ENCODE measurements at places on chromosomes 1 and 21.
A peak's percentile ranks its signal among the peaks of the same experiment; 100 is the strongest.

GRCh38 chr1:101253976-101254674, 17.3 kb downstream of the S1PR1 start:
- DNase-seq = peak; percentile 87

GRCh38 chr1:228552596-228553176, 65.5 kb downstream of the RNF187 start:
- no peak for DNase-seq

DNA sequence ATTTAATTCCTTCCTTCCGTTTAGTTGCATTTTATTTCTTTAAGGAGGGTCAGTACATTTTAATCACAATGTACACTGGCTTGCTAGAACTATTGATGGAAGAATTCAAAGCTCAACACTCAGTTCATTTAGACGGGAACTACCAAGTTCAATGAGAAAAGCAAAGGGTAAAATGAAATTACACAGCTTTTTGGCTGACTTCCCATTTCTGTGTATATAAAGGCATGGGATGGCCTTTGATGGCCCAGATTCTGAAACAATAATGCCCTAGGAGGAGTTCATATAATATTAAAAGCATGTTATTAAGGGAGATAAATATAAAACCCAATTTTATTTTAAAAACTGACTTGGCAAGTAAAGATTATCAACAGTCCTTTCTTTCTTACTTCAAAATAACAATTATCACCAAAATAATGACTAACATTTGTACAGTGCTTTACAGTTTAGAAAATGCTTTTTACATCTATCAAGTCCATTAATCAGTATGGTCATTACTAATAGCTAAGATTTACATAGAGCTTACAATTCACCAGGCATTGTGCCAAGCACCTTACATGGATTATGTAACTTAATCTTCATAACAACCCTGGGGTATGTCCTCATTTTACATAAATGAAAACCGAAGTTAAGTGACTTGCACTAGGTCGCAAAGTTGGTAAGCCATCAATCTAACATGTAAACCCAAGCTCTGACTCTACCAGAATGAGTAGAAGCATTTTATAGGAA, 402.4 kb downstream of the OMA1 start:
- no peak for DNase-seq

DNA sequence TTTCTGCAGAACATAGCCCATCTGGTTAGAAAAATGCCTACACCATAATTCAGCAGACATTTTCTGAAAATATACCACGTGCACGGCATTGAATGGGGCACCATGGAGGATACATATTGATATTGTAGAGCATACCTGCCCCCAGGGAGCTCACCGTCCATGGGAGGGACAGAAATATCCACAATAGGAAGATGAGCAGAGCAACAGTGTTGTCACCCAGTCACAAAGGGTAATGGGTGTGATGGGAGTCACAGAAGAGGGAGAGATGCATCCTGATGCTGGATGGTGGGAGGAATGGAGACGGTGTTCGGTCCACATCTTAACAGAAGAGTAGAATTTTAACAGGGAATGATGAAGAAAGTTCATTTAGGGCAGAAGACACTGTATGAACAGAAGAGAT, 51.4 kb downstream of the ATP1A1 start:
- no peak for DNase-seq

DNA sequence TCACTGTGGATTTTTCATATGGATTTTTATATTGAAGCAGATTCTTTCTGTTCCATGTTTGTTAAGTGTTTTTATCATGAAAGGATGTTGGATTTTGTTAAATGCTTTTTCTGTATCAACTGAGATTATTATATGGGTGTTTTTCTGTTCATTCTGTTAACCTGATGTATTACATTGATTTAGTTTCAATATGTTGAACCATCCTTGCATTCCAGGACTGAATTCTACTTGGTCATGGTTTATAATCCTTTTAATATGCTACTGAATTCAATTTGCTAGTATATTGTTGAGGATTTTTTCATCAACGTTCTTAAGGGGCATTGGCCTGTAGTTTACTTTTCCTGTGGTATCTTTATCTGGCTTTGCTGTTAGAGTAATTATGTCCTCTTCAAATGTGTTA, 55.8 kb downstream of the CCDC30 start:
- DNase-seq = no peak

DNA sequence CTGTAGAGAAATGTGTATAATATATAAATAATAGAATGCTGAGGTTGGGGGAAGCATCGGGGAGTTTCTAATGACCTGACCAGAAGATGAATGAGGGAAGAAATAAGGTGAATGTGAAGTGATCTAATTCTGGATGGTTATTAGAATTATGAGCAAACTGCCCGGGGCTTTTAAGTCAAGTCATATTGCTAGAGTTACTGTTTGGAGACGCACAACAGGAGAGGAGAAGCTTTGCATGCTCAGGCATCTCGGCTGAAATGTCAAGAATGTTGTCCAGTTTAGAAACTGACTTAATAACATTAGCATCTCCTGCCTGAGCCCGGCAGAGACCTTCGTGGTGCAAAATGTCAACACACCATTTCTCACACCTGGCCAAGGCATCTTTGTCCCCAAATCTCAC, 119.1 kb downstream of the RRAGC start:
- DNase-seq = peak; percentile 8

GRCh38 chr1:63825111-63825510, 51.3 kb downstream of the ROR1 start:
- no peak for DNase-seq

DNA sequence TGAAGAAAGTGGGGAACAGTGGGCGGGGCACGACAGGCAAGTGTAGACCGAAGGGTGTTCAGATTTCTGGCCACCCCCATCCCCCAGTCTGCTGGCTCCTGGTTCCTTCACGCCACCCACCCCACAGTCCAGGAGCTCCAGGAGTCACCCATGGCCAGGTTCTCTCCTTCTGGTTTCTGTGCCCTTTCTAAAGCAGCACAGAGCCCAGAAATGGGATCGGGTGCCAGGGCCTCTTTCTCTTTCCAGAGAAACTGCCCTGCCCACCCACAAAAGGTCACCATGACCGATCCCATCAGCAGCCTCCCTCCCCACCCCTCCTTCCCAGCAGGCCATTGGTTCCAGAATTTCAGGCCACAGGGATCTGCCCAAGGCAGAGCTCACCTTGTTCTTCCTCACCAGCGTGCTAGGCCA, 3.2 kb upstream of the CELSR2 start:
- no peak for DNase-seq

DNA sequence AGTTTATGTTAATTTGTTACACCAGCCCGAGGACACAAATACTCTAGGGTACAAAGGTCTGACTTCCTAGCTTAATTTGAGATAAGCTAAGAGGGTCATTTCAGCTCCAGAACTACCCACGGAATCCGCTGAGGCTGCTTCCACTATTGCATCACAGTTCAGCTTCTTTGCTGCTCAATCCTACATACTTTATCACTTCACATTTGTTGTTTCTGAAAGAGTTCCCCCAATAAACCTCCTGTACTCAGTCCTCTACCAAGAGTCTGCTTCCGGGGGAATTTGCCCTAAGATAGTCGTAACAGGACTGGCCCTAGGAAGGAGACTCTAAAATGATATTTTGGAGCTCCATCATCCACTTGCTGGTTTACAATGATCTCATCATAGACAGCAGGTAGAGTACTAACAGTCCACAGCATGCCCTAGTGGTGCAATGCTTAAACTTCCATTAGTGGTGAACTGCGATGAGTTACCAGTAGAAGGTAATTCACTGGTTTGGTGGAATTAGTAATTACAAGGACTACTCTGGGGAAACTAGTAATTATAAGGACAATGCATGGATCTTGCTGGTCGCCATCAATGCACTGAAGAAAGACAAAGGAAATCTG, 229.3 kb downstream of the USH2A start:
- no peak for DNase-seq

GRCh38 chr1:245776139-245776538, 621.4 kb downstream of the KIF26B start:
- no peak for DNase-seq

- DNase-seq = no peak
Observed at GRCh38 chr1:177384461-177384860, 213.7 kb downstream of the BRINP2 start.

- DNase-seq = no peak
Observed at GRCh38 chr1:37424523-37424922, 49.9 kb upstream of the ZC3H12A start.

GRCh38 chr21:45408801-45409261, 3.9 kb downstream of the COL18A1 start:
- no peak for DNase-seq

GRCh38 chr1:225329041-225329440, 98.8 kb downstream of the LBR start:
- DNase-seq = no peak

DNA sequence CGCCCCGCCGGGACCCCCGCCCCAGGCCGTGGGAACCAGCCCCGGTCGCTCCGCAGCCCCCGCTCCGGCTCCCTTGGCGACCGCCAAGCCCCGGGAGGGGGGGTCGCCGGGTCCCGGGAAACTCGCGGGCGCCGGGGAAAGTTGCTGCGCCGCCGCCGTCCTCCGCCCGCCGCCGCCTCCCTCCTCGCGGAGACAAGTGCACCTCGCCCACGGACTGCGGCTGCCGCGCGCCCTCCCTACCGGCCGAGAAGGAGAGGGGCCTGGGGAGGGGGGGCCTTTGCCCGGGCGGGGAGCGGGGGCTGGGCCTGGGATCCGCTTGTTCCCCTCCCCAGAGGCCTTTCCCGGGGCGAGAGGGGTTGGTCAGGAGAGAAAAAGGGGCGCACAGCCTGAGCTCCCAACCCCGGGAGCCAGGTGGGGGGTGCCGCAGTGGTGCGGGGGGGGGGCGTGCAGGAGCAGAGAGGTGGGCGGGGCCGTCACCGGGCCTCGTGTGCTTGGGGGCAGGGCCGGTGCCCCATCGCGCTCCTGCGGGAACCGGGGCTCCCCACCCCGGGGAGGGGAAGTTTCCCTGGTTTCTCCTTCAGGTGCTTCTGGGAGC, 592 bp downstream of the AGRN start:
- no peak for DNase-seq

GRCh38 chr1:82612986-82613385, 812.3 kb downstream of the ADGRL2 start:
- DNase-seq = no peak

GRCh38 chr21:33388188-33388587, 15.0 kb upstream of the IFNGR2 start:
- no peak for DNase-seq

DNA sequence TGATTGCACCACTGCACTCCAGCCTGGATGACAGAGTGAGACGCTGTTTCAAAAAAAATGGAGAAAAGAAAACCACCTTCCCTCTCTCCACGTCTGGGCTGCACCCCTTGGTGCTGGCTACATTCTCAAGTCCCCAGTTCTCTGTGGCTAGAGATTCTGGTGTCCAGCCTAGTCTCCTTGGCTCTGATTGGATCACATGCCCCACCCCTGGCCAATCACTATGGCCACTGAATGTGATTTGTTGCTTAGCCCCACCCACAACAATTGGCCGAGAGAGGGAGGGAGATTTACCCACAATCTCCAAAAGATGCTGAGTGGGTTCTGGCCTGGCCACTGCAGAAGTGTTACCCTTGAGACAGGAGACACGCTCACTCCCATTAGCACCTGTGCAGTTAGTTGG, 39.4 kb downstream of the FHAD1 start:
- DNase-seq = no peak

DNA sequence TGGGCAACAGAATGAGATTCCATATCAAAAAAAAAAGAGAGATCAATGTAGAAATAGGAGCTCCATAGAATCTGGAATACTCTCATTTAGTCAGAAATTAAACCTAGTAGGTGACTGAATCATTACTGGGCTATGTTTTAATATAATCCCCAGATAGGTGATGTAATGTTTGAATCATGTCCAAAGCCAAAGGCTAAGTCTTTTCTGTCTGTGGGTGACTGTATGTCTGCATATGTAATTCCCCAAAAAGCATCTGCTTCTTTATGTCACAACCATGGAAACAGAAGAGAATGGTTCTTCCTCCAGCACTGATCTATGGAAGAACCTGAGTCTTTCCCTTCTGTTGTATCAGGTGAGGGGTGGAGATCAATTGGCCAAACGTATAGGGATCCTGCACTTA, 5.8 kb downstream of the LAMC2 start:
- DNase-seq = peak; percentile 88

GRCh38 chr1:181075766-181076350, 12.6 kb upstream of the IER5 start:
- no peak for DNase-seq

DNA sequence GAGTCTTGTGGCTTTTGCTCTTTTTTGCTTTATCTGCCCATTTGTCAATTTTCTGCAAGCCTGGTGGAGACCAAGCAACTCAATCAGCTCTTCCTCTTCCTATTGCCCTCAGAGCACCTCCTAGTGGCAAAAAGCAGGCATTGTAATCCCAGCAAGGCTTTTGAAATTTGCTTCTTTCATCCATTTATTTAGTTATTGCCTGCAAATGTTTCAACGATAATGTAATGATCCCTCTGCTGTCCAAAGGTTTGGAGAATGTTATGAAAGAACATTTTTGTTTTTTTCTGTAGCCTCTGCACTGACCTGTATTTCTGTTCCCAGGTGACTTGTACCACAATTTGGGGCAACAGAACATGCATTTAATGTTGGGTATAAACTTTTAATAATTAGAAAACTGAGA, 127.8 kb downstream of the GABPA start:
- peak; percentile 39 for DNase-seq

GRCh38 chr1:156646738-156647211, 4.9 kb downstream of the BCAN start:
- DNase-seq = no peak

- no peak for DNase-seq
Observed at GRCh38 chr1:20187813-20188454, 1.6 kb upstream of the PLA2G2C start.

GRCh38 chr1:99122039-99122438, 117.4 kb upstream of the PLPPR5 start:
- DNase-seq = no peak

DNA sequence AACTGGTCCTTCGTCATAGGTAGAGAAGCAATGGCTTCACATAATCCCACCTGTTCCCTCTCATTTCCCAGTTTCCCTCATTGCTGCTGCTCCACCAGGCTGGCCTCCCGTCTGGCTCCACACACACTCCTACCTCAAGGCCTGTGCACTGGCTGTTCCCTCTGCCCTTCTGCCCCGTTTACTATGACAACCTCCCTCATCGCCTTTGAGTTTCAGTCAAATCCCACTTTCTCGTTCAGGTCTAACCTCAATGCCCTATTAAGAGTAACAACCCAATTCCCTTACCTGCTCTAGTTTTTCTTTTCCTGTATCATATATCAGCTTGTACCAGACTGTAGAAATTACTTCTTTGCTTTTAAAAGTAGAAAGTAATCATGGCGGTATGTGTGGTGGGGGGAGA, 589.7 kb downstream of the SMYD3 start:
- DNase-seq = no peak

- DNase-seq = no peak
Observed at GRCh38 chr1:18989176-18989799, 32.8 kb upstream of the IFFO2 start.

GRCh38 chr1:187157552-187157951, 328.8 kb downstream of the PLA2G4A start:
- DNase-seq = no peak

- no peak for DNase-seq
Observed at GRCh38 chr21:38850277-38850951, 44.7 kb downstream of the ETS2 start.

GRCh38 chr1:28548318-28548717, 4.6 kb upstream of the TRNAU1AP start:
- no peak for DNase-seq

- no peak for DNase-seq
Observed at GRCh38 chr1:93641527-93641926, 40.1 kb downstream of the BCAR3 start.

- no peak for DNase-seq
Observed at GRCh38 chr1:147492207-147492606, 49.1 kb upstream of the BCL9 start.

- DNase-seq = peak; percentile 66
Observed at GRCh38 chr1:148264374-148265276, 112.5 kb upstream of the NBPF11 start.

Data from HFFc6 (cell line).